ENCODE measurements at places on chromosomes 7 and 10.

DNA sequence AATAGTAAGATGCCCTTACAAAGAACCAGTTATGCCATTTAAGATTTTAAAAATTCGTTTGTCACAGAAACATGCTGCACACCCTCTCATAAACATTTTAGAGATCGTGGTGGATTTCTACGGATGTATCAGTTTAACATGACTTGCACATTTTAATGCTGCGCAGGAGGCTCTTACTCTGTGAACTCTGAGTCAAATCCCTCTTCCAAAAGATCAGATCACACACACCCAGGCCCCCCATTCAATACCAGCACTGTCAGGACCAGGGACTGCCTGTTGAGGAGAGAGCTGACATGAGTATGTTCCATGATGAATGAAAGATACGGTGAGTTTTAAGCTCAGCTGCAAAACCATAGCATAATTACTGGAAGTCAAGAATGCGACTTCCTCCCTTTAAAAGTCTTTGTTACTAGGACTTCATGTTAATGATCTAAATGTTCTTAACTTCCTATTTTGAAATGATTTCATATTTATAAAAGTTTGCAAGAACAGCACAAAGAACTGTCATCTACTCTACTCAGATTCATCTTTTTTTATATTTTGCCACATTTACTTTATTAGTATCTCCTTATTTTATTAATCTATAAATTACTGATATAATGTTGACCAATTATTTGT, 500.2 kb downstream of the GLRX3 start:
- DNase-seq, result no peak

DNA sequence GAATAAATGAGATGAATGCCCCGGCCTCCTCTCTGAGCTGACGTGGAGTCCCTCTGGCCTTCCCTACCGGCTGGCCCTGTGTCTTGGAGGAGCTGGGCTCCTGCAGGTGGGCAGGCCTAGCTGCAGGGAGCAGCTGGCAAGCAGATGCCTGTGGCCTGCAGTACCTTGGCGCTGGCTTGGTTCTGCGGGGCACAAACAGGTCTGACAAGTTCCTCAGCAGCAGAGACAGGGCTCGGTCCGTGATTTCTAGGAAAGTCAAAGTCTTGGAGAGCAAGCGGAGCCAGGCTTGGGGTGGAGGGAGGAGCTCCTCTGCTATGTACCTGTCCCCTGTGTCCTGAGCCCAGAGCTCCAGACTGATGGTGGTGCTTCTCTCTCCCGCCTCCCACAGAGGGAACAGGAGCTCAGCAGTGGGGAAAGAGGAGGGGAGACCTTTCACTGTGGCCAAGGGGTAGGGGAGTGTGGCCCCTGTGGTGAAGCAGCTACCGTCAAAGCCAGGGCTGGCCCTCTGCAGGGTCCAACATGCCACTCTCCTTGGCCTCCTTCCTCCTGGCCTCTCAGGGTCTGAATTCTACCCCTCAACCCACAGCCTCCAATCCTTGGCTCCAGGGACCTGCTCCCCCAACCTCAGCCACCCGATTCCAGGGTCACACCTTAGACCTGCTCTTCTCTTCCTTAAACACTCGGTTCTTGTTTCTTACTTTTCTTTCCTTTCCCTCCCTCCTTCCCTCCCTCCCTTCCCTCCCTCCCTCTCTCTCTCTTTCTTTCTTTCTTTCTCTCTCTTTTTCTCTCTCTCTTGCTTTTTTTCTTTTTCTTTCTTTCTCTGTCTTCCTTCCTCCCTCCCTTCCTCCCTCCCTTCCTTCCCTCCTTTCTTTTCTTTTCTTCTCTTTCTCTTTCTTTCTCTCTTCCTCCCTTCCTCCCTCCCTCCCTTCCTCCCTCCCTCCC, 20.1 kb downstream of the MYL10 start:
- DNase-seq, result no peak

- DNase-seq, result no peak
Observed at GRCh38 chr7:31924251-31924650, 146.0 kb downstream of the PDE1C start.

GRCh38 chr10:105585171-105585570, 944.1 kb downstream of the SORCS3 start:
- no peak for DNase-seq

DNA sequence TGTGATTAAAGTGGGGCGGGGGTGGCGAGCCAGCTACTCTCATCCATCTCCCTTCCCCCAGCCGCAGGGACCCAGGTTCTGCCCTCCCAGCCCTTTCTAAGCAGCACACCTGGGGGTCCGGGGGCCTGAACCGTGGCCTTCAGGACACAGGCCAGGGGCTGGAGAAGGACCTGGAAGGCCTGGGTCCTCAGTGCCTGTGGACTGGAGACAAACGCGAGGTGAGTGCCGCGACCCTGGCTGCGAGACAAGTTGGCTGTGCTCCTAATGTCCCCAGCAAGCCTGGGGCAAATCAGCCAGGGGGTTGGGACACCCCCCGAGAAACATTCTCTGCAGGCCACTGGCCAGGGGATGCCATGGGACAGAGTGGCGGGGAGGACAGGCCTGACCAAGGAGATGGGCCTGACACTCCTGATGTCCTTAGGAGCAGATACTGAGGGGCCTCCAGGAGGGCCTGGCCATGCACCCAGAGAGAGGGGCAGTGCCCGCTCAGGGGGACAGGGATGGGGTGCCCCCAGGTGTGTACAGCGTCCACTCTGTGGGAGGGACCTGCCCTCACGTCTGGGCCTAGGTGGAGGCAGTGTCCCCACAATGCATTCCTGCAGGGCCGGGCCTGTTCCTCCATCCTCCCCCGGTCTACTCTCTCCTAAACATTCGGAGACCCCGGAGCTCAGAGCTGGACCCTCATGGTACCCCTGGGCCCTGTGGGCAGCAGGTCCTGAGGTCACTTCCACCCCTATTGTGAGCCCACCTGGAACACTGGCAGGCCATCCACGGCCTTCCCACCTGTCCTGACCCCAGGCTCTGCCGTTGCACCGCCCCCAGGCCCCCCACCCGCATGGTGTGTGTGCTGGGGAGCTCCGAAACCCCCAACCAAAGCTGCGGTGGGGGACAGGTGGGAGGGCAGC, 13.1 kb downstream of the BRAT1 start:
- DNase-seq, result no peak

GRCh38 chr10:71998119-71998839, 34.1 kb downstream of the CHST3 start:
- DNase-seq, result no peak

DNA sequence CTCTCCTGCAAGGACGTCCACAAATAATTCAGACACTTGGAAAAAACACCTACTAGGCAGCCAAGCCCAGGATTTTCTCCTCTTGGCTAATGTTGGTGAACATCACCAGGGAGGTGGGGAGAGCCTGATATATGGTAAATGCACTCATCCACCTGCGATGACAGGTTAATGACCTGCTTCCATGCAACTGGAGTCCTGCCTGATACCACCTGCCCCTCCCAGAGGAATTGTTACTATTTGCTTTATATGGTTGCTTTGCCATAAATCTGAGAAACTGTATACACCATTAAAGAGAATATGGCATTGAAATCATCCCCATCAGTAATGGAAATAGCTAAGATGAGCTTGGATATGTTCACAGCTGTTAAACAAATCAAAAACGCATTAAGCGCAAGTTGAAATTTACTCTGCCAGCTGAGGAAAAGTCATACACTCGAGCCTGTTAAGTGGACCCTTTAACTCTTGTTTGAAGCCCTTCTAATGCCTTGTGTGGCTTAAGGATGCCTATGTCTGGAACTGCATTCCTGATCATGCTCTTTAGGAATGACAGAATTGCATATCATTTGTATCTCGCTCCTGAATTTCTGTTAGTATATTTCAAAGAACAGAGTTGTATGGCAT, 208.3 kb downstream of the PRPF18 start:
- DNase-seq, result no peak

- no peak for DNase-seq
Observed at GRCh38 chr7:101507791-101508252, 121.3 kb downstream of the MYL10 start.

GRCh38 chr7:41994036-41994745, 242.8 kb downstream of the GLI3 start:
- DNase-seq, result no peak

GRCh38 chr10:8489232-8489631, 434.7 kb downstream of the GATA3 start:
- DNase-seq, result no peak

GRCh38 chr7:105860793-105861192, 15.6 kb downstream of the ATXN7L1 start:
- no peak for DNase-seq

DNA sequence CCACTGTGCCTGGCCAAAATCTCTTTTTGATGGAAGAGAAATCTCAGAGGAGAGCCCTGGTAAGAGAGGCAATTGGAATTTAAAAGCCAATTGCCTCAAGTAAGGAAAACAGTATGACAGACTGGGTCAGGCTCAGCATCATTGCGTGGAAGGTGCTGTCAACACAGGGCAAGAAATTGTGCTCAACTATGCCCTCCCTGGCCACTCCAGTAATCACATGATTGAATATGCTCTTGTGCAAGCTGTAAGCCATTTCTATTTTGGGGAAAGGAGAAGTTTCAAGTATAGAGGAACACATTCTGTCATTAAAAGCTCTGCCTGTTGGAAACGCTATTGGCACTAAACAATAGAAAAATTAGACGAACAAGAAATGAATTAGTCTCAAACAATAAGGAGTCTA, 1127.7 kb downstream of the REEP3 start:
- DNase-seq, result no peak

GRCh38 chr7:115672024-115672423, 358.5 kb downstream of the TFEC start:
- DNase-seq, result no peak

- no peak for DNase-seq
Observed at GRCh38 chr10:17144032-17144431, 14.4 kb upstream of the CUBN start.

DNA sequence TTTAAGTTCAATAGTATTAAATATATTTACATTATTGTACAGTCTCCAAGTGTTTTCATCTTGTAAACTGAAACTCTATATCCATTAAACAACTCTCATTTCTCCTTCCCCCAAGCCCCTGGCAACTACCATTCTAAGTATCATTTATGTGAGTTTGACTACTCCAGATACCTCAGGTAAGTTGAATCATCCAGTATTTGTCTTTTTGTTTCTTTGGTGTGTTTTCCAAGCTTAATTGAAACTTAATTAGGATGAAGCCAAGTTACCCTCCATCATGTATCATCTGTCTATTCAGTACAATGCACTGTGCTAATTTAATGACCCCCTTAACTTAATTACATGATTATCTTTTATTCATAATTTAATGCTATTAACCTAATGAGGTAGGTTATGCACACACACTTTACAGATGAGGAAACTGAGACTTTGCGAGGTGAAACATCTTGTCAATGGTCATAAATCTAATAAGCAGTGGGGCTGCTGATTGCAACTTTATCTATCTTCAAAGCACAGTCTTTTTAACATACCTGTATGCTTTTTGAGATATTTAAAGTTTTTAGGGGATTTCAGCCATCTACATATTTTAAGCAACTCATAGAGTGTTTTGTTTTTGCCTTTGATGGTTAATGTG, 663 bp downstream of the MACC1 start:
- DNase-seq, result no peak

GRCh38 chr10:12589291-12589690, 239.9 kb downstream of the CAMK1D start:
- DNase-seq, result no peak

- no peak for DNase-seq
Observed at GRCh38 chr10:79454259-79454658, 8.8 kb upstream of the ZCCHC24 start.

- DNase-seq, result no peak
Observed at GRCh38 chr7:137081321-137082093, 213.1 kb downstream of the CHRM2 start.

- no peak for DNase-seq
Observed at GRCh38 chr7:127021019-127021738, 231.6 kb downstream of the GRM8 start.

GRCh38 chr10:127939786-127940330, 33.0 kb downstream of the PTPRE start:
- DNase-seq, result no peak

DNA sequence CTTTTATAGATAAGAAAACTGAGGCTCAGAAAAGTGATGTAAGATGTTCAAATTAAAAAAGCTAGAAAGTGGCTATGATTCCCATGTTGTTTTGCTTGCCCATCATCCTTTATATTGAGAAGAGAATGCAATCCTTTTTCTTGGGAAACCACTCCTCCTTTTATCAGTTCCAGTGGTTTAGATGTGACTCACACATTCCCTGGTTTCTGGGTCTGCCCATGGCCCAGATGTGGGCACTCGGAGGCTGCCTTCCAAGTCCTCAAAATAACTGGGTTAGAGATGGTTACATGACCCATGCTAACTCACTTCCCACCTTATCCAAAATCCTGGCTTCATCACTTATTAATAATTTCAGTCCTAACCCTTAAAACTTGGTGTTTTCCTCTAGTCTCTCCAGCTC, 550.0 kb downstream of the MDFIC start:
- no peak for DNase-seq

Data from CD4-positive, alpha-beta T cell treated with Interferon gamma for 1 hour (primary cell).